ACHN (cell line): ENCODE measurements at places on chromosomes 11 and 22.

GRCh38 chr11:126608658-126609057, 253.2 kb downstream of the ST3GAL4 start:
- no peak for DNase-seq

GRCh38 chr11:10641912-10642697, 51.5 kb downstream of the IRAG1 start:
- no peak for DNase-seq

DNA sequence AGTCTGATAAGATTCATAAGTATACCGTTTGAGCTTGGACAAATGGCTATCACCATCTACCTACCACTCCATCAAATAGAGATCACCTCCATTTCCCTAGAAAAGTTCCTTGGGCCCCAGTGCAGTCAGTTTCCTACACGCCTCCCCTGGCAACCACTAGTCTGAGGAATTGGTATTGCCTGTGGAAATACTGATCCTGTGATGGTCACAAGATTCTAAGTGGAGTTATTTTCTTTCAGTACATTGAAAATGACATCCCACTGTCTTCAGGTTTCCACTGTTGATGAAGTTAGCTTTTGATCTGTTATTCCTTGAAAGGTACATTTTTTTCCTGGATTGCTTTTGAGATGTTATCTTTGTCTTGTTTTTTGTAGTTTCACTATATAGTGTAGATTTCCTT, 4.6 kb upstream of the ACCSL start:
- DNase-seq, result no peak

DNA sequence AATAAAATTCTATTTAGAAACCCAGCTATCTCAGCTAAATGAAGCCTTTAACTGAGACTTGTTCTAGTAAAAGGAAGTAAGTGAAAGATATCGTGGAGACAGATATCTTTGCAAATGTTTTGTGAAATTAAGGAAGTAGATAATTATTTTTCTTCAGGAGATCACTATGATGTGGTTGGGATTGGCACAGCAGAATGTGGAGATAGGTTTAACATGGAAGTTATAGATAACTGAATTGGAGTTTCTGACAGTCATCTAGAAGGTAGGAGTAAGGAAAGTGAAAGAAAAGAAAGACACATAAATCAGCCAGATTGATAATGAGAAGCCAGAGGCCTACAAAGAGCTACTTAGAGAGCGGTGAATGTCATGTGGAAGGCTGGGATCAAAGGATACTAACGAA, 4.7 kb upstream of the CASP5 start:
- DNase-seq, result no peak

GRCh38 chr22:36405671-36406538, 18.1 kb upstream of the MYH9 start:
- DNase-seq, result peak; percentile 44

- DNase-seq, result no peak
These were observed 12.3 kb downstream of the SMPD1 start for GRCh38 chr11:6402561-6402981.

- no peak for DNase-seq
These were observed 15.3 kb downstream of the FAM168A start for GRCh38 chr11:73582653-73583052.

DNA sequence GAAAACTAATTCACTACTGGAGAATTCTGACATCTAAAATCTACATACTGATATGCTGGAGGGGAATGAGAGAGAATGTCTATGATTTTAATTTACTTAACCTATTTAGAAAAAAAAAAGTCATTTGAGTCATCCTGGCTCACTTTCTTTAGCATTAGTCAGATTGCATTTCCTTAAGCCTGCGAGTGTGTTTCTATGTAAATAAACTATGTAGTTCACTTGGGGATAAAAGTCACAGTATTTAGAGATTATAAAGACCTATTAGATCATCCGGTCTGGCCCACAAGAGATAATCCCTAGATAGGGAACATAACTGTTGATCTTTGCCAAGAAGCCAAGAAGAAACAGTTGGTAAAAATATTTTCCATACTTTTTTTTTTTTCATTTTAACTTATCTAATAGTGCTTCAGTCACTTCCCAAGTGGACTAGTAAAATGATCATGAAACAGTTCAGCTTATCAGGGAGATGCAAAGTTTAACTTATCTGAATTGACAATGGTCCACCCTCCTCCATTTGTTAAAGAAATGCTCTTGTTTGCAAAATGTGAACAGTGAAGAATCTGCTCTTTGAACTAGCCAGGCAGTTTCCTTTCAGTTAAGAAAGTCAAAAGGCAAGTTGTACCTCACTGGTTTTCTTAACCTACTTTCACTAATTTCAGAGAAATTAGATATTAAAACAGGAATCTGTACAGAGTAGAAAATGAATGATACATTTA, 21.2 kb upstream of the BLID start:
- DNase-seq, result no peak

DNA sequence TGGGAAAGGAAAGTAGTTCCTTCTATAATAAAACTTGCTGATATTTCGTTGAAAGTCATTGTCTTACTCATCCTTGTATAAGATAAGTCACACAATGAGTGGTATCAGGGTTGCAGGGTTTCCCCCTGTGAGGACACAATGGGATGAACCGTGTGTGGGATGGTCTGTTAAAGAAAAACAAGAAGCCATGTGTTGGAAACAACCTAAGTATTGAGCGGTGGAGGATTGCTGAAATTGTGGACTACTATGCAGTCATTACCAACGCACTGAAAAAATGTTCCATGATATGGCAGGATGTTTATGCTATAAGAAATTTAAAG, 28.6 kb downstream of the PTPRJ start:
- no peak for DNase-seq

DNA sequence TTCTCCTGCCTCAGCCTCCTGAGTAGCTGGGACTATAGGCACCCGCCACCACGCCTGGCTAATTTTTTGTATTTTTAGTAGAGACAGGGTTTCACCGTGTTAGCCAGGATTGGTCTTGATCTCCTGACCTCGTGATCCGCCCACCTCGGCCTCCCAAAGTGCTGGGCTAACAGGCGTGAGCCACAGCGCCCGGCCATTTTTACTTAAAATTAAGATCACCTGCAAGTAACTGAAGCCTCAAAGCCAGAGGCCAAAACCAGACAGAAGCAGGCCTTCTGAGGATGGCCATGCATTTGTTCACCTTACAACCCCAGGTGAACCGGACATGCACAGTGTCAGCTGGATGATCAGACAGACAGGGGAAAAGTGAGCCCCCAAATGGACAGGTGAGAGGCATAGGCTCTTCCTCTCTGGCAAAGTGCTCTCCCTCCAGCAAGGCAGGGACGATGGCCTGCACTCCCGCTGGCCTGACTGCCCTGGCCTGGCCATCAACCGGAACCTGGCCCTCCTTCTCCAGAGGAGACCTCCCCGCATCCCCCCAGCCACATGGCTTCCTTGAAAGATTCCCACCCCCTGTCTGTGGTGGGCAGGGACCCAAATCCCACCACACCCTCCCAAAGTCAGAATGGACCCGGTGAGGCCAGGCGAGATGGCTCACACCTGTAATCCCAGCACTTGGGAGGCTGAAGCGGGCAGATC, 25.9 kb downstream of the APOBEC3H start:
- no peak for DNase-seq

- no peak for DNase-seq
These were observed 265.8 kb downstream of the TTC28 start for GRCh38 chr22:28413612-28414399.

DNA sequence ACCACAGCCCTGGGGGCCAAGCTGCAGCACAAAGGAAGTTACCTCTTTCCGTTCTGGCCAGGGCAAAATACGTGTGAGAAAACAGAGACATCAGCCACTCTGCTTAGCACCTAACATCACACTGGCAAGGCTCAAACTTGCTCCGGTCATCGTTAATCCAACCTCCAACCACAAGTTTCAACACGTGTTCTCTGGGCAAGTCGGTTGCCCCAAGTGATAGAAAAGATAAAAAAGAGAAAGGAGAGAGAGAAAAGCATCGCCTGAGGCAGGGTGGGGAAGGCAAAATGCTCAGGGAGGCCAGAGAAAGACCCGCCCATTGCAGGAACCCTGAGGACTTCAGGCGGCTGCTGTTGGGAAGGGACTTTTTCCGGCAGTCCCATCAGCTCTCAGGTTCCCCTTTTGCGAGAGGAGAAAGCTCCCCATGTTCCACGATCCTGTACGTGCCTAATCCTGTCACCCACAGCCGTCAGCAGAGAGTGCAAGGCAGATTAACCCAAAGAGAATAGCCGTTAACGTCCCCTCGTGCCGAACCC, 18.5 kb upstream of the B4GALNT4 start:
- no peak for DNase-seq

DNA sequence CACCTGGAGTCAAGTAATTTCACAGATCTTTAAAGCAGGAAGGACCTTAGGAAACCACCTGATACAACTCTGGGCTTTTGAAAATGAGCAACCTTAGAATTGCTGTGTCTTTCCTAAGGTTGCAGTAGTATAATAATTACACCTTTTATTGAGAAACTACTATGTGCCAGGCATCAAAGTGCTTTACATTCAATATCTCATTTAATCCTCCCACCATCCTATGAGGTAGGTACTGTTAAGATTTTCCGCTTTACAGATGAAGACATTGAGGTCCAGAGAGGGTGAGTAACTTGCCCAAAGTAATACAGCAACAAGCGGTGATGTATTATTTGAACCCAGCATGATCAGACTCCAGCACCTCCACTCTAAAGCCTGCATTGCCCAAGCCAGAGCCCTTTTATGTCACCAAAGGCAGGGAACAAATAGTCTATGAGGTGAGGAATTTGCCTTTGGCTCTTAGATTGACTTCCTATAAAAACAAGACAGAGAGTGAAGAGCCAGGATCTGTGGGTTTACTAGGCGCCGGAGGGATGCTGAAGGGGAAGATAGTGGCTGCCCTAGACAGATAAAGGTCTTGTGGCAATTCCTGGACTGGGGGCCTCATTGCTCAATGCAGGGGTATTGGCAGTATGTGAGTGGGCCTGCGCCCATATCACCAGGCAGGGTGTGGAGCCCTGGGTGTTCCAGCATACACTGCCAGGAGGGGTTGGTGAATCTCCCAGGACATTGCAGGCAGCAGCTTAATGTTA, 157.1 kb downstream of the FBXO7 start:
- no peak for DNase-seq

- DNase-seq, result no peak
These were observed 20.0 kb downstream of the CYP2R1 start for GRCh38 chr11:14872032-14872431.

GRCh38 chr11:88454881-88455280, 117.3 kb upstream of the CTSC start:
- no peak for DNase-seq

- DNase-seq, result no peak
These were observed 214.2 kb upstream of the ZBED5 start for GRCh38 chr11:11072067-11072466.

- DNase-seq, result no peak
These were observed 23.5 kb downstream of the LARGE1 start for GRCh38 chr22:33896575-33897447.

- DNase-seq, result no peak
These were observed 122.1 kb downstream of the NAV2 start for GRCh38 chr11:19834771-19835170.

DNA sequence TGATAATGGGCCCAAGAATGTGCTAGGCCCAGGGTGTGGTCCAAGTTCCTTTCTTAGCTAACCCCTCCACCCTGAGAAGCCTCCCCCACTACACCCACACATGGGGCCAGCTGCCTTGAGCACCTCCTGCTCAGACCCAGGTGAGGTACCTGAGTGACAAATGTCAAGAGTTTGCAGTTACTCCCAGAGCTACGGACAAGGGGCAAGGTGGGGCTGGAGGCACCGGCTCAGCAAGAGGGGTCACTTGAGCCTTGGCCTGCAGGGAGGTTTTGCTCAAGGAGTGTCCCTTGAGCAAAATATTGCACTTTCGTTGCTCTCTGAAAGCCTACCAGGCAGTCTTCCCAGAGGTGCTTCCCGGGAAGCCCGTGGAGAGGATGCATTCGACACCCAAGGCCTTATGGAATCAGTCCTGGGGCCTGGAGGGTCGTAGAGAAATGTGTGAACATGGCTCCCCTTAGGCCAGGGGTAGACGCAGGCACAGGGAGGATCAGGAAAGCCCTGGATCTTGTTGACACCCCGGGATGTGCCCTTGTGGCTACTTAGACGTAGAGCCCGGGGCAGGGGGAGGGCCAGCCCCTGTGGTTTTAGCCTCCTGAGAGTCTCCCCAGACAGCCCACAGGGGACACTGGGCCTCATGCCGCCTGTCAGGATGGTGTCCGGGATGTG, 114.2 kb downstream of the KCNQ1 start:
- no peak for DNase-seq

DNA sequence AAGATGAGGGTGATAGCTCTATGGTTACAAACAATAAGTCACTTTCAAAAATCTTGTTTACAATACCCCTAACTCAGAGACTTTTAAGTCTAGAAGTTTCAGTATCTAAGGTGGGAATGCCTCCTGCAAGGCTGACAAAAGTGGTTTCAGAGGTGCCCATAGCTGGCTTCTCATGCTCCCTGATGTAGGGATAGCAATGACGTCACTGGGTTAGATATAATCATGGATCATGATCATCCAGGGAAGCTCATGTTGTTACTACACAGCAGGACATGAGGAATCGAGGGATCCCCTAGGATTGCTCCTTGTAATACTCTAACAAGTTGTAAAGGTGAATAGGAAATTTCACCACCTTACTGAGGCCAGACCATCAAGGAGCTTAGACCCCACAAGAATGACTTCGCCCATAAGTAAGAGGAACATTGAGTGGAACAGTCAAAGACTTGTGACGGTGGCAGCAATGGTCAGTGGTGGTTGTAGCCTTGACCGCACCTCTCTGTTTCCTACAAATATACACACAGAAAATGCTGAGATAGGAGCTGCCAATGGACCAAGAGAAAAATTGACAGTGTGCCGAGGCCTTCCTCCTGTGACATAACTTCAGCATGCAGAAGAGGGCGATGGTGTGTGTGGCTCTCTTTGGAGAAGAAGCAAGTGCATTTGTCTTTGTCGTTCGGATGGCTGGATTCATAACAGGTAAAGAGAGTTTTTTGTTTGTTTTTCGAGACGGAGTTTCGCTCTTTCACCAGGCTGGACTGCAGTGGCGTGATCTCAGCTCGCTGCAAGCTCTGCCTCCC, 15.6 kb downstream of the APOL4 start:
- DNase-seq, result no peak

- DNase-seq, result no peak
These were observed 36.5 kb downstream of the RNF141 start for GRCh38 chr11:10504490-10504889.

DNA sequence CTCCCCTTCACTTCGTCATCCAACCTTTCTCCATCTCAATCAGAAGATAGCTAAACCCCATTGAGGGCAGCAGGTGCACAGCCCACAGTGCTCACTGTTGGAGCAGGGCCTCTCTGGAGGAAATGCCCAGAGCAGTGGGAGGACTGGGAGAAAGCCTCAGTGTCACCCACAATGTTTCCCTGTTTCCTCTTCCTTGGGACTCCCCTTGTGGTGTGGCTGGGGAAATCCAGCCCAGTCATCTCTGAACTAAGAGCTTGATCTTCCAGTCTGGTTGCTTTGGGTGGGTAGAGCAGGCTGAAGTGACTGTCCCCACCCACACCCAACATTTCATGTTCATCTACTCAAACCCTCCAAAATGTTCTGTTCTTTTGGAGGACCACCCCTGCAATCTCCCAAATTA, 29.8 kb upstream of the EED start:
- no peak for DNase-seq

GRCh38 chr11:71203681-71204080, 48.7 kb downstream of the SHANK2 start:
- no peak for DNase-seq

- no peak for DNase-seq
These were observed 7.9 kb downstream of the PRR5 start for GRCh38 chr22:44709881-44710392.
